Stimulated activated CD4-positive, alpha-beta T cell treated with anti-CD3 and anti-CD28 coated beads, Interleukin-1b, Interleukin-23, amount 100 ng/mL, for 4 hours (primary cell): ENCODE measurements at places on chromosomes 3 and 15.

DNA sequence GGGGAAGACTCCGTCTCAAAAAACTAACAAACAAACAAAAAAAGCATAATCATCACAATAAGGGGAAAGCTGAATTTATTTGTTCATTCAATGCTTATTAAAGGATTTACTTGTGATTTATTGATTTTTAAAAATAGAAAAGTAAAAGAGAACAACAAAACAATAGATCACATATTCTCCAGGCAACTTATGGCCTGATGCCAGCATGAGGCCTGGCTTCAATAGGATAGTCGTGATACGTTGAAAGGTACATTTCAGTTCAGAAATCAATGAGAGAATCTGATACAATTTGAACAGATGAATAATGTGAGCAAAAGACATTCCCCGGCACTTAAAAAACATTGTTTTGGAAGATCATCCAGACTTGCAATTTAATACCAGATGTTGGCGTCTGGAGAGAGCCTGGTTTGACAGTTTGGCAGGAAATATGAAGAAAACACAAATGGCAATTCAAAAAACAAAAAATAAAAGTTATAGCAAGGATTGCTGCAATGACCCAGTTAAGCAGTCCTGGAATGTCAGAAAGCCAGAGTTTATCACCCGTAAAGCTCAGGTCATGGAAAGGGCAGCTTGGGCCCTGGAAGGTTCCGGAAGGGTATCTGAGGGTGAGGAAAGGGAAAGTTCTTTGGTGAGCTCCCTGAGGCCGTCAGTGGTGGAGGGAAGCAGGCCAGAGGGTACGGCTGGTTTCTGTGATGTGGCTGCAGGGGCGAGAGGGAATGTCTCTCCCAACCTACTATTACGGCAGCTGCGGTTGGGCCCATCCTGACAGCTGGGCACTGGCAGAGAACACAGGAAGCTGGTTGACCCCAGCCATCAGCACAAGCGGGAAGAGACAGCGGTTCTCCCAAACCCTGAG is 230.2 kb upstream of the HES1 start:
- DNase-seq = no peak

- DNase-seq = no peak
These were observed 38.4 kb upstream of the PLXND1 start for GRCh38 chr3:129644836-129645235.

DNA sequence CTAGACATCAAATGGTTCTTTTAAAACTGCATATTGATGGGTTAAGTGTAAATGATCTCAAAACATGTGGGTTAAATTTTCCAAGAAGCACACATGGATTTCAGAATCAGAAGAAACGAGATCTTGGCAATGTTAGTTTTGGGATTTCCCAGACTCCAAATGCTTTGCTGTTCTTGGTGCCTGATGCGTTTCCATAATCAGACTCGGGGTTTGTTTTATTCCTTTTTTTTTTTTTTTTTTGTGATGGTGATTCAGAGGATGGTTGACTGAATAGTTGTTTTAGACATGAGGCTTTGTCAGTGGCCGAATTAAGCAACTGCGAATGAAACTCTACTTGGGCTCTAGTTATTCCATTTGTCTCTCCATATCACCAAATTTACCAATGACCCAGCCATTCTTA is 52.2 kb upstream of the FAM98B start:
- no peak for DNase-seq

GRCh38 chr3:128573707-128574162 is 76.9 kb downstream of the RPN1 start:
- no peak for DNase-seq

GRCh38 chr15:92733934-92734521 is 78.5 kb upstream of the FAM174B start:
- no peak for DNase-seq

DNA sequence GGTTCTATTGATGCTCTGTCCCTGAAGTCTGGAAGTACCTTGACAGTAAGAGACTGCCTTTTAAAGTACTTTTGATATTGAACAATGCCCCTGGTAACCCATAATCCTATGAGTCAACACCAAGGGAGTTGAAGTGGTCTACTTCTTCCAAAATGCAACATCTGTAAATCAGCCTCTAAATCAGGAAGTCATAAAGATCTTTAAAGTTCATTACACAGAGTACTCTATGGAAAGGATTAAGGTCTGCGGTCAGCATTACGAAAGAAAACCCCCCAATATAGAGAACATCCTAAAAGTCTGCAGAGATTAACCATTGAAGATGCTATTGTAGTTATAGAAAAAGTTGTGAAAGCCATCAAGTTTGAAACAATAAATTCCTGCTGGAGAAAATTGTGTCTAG is 52.7 kb upstream of the CMC1 start:
- DNase-seq = no peak

- no peak for DNase-seq
These were observed 221.4 kb downstream of the NR1D2 start for GRCh38 chr3:24166515-24166914.

DNA sequence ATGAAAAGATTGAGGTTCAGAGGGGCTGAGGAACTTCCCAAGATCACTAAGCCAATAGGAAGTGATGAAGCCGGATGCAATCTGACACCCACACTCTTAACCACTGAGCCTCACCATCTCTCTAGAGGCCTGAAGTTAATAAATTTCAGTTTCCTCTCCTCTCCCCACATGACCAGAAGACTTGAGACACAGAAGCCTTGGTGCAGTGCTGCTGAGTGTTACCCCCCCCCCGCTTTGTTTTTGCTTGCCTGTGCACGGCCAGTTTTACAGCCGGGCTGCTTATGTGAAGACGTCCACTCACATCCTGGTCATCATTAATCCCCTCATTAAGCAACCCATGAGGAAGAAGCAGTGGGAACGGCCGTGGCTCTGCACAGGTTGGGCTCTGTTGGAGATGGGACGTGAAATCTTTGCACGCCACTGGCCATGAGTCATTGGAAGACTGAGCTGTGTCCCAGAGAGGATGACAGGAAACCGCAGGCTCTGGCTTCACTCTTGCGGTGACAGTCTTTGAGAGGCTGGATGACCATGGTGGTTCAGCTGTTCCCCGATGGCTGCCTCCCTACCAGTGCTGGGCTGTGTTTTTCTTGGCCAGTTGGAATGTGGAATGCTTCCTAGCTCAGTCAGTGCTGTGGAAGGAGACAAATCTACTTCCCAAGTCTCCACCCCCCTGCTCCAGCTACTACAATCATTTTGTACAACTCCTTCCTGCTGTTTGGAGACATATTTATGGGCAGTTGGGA is 232.6 kb upstream of the LRTM1 start:
- no peak for DNase-seq

GRCh38 chr3:56812754-56813652 is 11.3 kb upstream of the ARHGEF3 start:
- no peak for DNase-seq

- DNase-seq = no peak
These were observed 17.2 kb downstream of the CCDC33 start for GRCh38 chr15:74253211-74253921.

- DNase-seq = no peak
These were observed 18.4 kb downstream of the GCSAM start for GRCh38 chr3:112114576-112115160.

DNA sequence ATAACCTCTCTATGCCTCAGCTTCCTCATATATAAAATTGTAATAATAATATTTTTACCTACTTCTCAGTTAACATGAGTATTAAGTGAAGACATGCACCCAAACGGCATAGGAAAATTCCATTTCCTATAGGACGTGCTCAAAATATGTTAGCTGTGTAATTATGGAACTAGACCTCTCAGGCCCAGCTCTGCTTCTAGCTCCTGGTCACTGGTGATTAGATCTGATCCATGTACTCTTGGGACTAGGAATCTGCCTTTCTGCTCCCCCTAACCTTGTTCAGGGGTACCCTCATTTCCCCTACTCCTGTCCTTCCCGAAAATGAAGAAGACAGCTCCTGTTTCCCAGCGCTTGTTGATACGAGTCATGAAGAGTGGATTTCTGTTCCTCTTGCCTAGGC is 29.6 kb downstream of the TF start:
- no peak for DNase-seq

DNA sequence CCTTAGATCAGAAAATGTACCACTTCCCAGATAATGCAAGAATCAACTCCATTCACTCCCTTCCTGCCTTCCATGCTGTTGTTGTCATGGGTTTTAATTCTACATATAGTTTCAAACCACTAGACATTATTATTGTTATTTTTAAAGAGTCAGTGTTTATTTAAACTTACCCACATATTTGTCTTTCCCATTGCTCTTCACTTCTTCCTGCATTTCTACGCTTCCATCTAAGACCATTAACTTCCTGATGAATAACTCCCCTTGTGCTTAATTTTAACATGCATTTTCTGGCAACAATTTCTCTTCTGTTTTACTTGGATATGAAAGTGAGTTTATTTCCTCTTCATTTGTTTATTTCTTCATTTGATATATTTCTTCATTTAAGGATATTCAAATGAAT is 127.1 kb upstream of the FHIT start:
- no peak for DNase-seq

DNA sequence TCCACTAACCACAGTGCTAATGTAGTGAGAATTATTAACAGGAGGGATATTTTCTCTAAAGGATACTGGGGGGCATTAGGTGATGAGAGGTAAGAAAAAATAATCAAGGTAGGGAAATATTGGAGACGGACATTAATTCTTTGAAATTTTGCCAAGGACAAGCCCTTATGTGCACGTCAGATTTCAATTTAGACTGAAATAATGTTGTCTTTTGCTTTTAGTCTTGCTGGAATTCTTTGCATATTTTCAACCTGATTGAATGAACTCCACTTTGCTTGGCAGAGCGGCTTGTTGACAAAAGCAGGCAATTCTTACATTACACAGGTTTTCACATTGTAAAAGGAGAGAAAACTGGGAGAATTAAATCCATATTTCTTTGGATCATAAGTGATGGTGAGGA is 25.0 kb upstream of the C3orf52 start:
- no peak for DNase-seq

- no peak for DNase-seq
These were observed 76.1 kb downstream of the CLDN11 start for GRCh38 chr3:170494766-170495165.

- DNase-seq = no peak
These were observed 76.3 kb upstream of the MLF1 start for GRCh38 chr3:158494673-158495072.

DNA sequence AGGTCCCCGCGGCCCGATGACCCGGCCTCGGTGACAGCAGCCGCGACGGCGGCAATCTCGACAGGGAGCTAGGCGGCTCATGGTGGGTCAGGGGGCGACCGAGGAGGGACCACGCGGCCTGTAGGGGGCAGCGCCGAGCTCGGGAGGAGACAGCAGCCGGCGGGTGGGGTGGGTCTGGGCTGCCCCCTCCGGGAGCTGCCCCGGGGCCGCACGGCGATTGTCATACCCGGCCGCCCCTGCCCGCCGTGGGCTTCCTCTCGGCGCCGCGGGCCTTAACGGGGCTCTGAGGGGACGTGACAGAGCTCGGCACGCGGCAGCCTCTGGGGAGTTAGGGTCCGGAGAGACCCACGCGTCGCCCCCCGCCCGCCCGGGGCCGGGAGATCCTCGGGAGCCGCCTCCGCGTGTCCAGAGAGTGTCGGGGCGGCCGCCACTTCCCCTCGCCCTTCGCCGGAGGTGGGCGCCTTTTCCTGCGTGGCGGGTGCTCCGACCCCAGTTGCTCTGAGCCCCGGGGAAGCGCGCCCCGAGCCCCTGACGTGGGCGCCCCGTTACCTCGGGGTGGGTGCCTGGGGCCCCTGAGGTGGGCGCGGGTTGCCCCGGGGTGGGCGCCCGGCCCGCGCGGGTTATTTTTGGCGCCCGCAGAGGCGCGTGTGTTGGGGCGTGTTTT is 539 bp upstream of the PLCL2 start:
- DNase-seq = peak; percentile 73

DNA sequence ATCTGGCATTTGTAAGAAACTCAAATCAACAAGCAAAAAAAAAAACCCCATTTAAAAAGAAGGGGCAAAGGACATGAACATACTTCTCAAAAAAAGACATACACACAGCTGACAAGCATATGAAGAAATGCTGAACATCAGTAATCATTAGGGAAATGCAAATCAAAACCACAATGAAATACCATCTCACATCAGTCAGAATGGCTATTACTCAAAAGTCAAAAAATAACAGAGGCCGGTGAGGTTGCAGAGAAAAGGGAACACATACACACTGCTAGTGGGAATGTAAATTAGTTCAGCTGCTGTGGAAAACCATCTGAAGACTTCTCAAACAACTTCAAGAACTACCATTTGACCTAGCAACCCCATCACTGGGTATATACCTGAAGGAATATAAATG is 199.4 kb upstream of the THBS1 start:
- no peak for DNase-seq

DNA sequence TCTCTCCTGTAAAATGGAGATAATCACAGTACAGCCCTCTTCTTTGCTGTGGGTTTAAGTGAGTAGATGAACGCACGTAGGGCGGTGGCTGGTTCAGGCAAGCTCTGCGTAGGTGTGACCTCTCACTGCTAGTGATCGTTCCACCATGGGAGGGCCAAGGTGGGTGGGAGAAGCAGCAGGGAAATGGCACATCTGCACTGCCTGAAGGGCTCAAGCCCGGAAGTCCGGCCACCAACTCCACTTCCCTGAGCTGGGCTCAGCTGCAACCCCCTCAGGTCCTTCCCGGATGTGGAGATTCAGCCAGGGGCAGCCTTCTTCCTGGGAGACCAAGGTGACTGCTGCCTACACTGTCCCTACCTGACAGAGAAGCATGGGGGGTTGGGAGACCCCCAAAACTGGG is 102.9 kb downstream of the ADCY5 start:
- DNase-seq = no peak

GRCh38 chr3:155392138-155392537 is 98.7 kb upstream of the STRIT1 start:
- no peak for DNase-seq

DNA sequence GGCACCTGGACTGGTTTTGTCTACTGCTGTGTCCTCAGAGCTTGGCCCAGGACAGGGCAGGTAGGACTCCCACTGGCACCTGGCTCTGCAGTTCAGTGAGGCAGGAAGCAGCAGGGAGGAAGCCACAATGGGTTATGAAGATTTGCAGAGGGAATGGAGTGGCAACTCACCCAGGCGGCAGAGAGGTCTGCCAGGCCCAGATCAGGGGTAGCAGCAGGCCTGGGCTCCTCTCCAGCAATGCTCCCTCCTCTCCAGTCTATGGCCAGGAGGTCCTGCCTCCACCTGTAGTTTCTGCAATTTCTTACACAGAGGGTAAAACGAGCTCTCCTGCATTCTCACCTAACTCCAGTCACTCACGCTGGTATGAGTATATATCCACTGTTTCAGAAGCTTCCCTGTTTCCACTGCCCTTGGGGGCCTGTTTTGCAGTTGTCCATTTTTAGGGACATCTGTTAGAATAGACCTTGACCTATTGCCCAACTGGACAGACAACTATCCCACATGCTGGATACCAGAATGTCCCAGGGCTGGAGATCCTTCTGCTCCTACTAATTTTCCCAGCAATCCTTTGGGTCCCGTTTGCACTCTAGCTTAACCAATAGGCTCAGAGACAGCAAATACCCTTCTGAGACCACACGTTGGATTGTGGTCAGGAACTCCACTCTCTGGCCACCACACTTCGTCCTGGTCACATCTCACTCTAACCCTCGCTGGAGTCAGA is 35.2 kb downstream of the HMCES start:
- no peak for DNase-seq

GRCh38 chr3:60770532-60770931 is 480.7 kb downstream of the FHIT start:
- DNase-seq = no peak

GRCh38 chr3:117442566-117442965 is 733.0 kb downstream of the TUSC7 start:
- no peak for DNase-seq

- DNase-seq = no peak
These were observed 14.4 kb downstream of the RRP9 start for GRCh38 chr3:51927061-51927977.
